Neural crest cell (in vitro differentiated cells): ENCODE measurements at places on chromosomes 2 and 18.
A peak's percentile ranks its signal among the peaks of the same experiment; 100 is the strongest.

- DNase-seq, result no peak
Observed at GRCh38 chr2:111037128-111037527, 83.6 kb upstream of the BCL2L11 start.

GRCh38 chr2:206521612-206522011 is 78.3 kb downstream of the ADAM23 start:
- DNase-seq, result no peak

GRCh38 chr2:31066551-31066950 is 71.7 kb downstream of the GALNT14 start:
- no peak for DNase-seq

DNA sequence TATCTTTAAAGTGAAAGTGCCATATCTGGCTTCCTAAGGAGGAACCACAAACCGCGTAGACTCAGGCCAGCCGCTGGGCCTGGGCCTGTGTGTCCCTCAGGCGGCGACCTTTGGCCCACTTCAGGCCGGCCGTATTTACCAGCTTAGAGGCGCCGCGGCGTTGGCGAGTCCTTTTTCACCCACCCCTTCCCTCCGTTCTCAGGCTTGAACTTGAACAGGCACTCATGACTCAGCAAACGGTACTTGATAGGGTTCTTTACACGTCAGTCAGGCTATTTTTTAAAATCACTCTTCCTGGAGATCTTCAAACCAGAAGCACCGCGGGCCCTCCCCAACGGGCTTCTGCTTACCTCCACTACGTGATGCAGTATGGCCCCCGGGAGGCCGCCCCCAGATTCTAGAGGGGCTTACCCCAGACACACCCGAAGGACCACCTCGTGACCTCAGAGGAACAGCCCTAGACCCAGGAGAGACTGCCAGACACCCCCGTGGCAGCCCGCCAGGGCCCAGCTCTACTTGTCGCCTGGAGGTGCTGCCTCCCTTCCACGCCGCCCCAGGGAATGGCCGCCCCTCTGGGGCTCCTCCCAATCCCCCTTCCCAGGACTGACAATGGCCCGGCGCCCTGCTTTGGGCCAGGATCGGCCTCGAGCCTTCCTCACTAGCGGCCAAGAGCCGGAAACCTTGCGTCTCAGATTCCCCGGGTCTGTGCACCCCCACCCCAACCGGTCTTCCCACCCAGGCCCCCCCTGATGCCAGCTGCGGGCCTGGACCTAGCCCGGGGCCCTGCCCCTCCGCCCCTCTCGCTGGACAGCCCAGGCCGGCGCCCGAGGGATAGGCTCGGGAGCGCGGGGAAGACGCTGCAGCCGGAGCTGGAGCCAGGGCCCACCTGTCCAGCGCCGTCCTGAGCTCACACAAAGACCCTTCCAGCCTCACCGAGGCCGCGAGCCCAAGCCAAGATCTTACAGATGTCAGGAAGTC is 33.8 kb upstream of the IMPA2 start:
- DNase-seq, result peak; percentile 55

GRCh38 chr2:112926707-112927106 is 15.7 kb downstream of the IL37 start:
- no peak for DNase-seq

- no peak for DNase-seq
Observed at GRCh38 chr18:55858661-55859515, 270.9 kb upstream of the TCF4 start.

DNA sequence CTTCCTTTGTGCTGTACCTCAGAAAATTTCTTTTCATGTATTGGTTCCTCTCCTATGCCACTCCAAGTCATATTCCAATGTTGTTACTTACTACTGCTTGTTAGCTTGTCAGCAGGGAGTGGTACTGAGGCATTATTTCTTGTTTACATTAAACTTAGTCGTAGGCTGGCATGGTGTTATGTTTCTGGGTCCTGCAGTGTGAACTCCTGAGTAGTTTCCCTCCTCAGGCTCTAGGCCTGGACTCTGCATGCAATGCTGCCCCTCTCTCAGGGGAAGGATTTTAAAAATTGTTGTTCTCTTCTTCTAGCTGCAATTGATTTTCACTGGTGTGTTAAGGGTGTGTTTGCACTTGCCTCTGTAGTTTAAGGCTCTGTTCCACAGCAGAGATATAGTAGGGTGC is 671.6 kb downstream of the PLCL1 start:
- DNase-seq, result no peak

GRCh38 chr2:135154962-135155361 is 102.9 kb downstream of the RAB3GAP1 start:
- DNase-seq, result no peak

GRCh38 chr2:233350708-233351107 is 3.6 kb upstream of the DGKD start:
- no peak for DNase-seq

- DNase-seq, result no peak
Observed at GRCh38 chr2:217313386-217313785, 453.5 kb upstream of the TNP1 start.

DNA sequence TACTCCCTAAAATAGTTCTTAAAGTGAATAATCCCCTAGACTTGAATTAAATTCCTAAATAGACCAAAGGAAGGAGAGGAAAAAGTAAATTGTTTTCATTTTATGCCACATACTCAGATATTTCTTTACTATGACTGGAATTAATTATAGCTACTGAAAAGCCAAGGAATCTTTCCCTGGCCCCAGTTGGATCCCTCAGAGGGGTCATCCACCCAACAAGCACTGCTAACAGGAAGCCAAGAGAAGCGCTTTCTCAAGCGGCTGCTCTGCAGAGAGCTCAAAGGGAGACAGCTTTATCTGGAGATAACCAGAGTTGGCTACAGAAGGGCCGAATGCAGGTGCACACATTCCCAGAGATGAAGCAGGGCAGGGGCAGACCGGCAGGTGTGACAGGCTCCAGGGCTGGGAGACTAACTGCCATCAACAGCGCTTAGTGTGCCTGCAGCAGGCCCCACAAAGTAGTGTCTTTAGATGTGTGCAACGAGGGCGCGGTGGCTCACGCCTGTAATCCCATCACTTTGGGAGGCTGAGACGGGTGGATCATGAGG is 51.1 kb downstream of the POLR1A start:
- no peak for DNase-seq

GRCh38 chr18:22408059-22408458 is 9.7 kb downstream of the CTAGE1 start:
- no peak for DNase-seq

DNA sequence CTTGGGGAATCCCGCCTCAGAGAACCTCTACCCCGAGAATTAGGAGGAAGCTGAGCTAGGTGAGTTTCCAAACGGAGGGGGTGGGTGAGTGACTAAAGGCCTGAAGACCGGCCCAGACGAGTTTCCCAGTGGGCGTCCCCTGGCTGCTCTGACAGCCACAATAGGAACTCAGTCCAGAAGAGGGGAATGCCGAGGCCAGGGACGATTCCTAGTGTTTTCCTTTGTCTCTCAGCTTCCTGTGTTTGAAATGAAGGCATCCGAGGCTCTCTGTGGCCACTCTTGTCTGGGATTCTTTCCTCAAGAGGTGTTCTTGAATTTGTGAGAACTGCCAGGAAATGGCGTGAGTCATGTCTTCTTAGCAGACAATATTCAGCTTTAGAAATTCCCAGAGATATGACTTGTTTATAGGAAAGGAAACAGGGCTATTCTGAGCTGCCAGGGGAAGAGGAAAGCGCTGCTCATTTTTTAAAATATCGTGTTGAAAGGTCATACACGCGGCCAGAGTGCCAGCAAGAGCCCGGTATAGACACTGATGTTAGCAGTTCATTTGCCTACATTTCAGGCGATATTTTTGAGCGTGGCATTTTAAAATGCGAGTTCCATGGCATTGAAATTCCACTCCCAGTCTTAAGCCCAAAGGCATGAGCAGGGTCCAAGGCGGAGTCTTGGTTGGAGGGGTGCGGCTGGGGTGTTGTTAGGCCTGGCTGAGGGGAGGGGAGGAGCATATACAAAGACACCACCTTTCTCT is 169.1 kb upstream of the KLF7 start:
- DNase-seq, result peak; percentile 25

GRCh38 chr18:74945774-74946545 is 263.0 kb downstream of the PTGR3 start:
- DNase-seq, result no peak

GRCh38 chr2:150051004-150051403 is 436.5 kb downstream of the RND3 start:
- DNase-seq, result no peak

DNA sequence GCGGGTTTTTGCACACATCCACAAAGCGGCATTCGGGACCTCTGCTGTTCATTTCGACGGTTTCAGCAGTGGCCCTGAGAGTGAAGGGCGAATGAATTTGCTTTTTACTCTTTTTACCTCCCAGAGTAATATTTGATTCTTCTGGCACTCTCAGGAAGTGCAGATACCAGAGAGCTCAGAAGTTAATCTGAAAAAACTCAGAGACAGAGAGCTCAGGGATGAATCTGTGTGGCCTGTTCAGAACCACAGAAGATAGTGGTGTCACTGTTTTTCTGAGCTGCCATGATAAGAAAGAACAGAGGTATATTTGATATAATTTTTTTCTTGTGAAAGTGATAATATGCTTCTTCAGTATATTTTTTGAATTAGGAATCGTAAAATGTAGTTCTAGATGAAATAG is 129.3 kb downstream of the MBP start:
- DNase-seq, result no peak

DNA sequence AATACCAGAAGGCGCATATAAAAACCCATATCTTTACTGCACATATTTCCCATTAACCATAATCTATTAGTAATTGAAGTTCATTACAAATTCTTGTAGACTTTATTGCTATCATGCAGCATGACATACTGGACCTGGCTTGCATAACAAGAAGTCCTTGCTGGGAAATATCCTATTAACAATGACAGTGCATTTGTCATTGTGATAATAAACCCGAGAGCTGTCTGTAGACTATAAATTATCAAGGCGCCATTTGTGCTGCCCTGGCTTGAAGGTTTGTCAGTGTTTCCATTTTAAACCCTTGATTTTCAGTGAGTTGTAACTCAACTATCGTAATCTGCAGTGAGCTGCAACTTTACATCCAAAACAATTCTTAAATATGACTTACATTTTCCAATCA is 59.0 kb downstream of the HNMT start:
- DNase-seq, result no peak

- no peak for DNase-seq
Observed at GRCh38 chr2:215748446-215748845, 264.9 kb downstream of the MREG start.

DNA sequence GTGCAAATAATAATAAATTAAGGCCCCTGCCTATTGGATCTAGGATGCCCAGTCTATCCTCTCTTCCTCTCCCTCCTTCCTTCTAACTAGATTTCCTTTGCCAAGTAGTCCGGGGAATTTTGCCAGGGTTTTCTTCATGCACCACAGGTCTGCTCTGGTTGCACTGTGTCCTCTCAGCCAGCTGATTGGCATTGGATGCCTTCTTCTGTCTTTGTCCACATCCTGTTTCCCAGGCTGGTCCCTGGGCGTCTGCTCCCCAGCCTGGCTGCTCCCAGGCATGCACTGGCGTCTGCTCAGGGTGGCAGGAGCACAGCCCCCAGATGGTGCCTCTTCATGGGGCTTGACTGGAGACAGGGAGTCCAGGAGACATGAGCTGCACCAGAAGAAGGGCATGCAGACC is 66.4 kb downstream of the GALR1 start:
- DNase-seq, result no peak

- DNase-seq, result no peak
Observed at GRCh38 chr18:832085-832681, 20.1 kb upstream of the YES1 start.

GRCh38 chr2:18588049-18588448 is 1.3 kb downstream of the NT5C1B start:
- no peak for DNase-seq

DNA sequence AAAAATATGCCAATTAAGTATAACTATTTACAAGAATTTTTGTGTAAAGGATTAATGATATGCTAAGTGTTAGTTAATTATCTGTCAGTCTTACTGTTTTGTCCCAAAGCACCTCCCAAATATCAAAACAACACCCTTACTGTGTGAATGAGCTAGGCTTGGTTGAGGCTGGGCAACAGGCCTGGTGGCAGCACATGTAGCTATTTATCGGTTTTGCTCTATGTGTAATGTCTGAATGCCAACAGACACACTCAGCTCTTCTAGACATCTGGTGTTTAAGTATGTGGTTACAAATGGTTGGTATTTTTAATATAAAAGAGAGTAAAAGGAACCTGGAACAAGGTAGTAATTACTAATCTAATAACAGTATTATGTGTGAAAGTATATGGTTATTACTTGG is 175.3 kb downstream of the RAB3GAP1 start:
- no peak for DNase-seq

DNA sequence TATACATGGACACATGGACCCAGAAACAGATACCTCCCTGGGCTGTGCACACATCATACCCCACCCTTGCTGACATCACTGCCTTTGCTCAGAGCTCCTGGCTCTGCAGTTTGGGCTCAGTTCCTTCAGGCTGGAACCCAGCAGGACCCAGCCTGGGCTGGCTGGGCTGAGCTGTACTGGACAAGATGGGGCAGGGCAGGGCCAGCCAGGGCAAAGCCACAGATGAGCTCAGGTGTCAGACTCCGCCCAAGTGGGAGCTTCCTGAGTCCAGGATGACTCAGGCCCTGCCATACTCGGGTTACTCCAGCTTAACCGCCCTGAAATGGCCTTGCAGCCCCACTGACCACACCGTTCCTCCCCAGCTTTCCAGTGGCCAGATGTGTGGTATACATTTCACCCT is 284.9 kb downstream of the OSR1 start:
- no peak for DNase-seq

- no peak for DNase-seq
Observed at GRCh38 chr2:216538538-216538937, 39.9 kb downstream of the RPL37A start.

DNA sequence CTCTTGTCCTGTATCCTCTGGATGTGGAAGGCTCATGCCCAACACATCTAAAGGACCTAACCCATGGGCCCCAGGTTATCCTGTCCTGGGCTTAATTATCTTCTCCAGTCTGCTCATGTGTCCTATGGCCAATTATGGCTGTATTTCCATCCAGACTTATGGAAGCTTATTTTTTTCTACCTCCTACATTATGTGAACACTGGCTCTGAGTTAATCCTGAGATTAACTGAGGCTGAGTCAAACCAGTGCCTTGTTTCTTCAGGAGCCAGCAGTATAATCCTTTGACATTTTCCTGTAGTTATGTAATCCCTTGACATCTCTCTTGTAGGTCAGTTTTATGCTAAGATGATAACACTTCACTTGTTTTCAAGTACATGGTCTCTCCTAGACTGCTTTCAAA is 213.6 kb downstream of the PMAIP1 start:
- no peak for DNase-seq

DNA sequence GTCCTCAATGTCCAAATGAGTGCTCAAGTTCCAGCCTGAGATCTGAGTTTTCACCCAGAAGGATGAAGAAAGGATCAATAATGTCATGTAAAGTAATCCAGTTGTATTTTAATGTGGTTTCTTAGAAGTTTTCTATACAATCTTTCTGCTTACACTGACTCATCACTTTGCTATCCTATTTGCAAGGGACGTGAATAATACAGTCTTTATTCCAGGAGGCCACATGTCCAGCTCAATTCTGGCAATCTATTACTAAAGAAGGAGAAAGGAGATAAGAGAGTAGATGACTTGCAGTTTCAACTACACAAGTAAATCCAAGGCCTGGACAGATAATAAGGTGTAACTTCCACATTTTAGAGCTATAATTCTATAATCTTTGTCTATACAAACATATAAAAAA is 601.1 kb upstream of the SETBP1 start:
- no peak for DNase-seq

- no peak for DNase-seq
Observed at GRCh38 chr18:26424428-26425147, 123.8 kb downstream of the KCTD1 start.

- DNase-seq, result no peak
Observed at GRCh38 chr2:137921105-137921880, 43.0 kb upstream of the HNMT start.

GRCh38 chr18:389658-390357 is 110.7 kb downstream of the COLEC12 start:
- DNase-seq, result no peak
